Stromal cell of bone marrow (primary cell): ENCODE measurements at places on chromosomes 6 and 20.

DNA sequence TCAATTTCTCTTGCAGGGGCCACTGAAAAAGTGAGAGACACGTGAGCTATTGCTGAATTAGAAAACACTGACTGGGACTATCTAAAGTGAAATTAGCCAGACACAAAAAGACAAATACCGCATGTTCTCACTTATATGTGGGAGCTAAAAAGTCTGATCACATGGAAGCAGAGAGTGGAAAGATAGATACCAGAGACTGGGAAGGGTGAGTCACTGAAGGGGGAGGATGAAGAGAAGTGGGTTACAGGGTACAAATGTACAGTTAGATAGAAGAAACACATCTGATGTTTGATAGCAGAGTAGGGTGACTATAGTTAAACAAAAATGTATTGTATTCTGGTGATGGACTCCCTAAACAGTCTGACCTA, 13.4 kb downstream of the CST3 start:
- no peak for DNase-seq

GRCh38 chr20:43448748-43449535, 8.8 kb upstream of the SRSF6 start:
- no peak for DNase-seq

GRCh38 chr6:7156643-7157278, 49.0 kb downstream of the RREB1 start:
- peak; percentile 70 for DNase-seq

GRCh38 chr20:43658069-43658722, 8.7 kb upstream of the MYBL2 start:
- DNase-seq: no peak

GRCh38 chr6:1068905-1069304, 243.0 kb upstream of the FOXQ1 start:
- no peak for DNase-seq

- no peak for DNase-seq
Observed at GRCh38 chr6:147449405-147450161, 58.9 kb upstream of the SAMD5 start.

DNA sequence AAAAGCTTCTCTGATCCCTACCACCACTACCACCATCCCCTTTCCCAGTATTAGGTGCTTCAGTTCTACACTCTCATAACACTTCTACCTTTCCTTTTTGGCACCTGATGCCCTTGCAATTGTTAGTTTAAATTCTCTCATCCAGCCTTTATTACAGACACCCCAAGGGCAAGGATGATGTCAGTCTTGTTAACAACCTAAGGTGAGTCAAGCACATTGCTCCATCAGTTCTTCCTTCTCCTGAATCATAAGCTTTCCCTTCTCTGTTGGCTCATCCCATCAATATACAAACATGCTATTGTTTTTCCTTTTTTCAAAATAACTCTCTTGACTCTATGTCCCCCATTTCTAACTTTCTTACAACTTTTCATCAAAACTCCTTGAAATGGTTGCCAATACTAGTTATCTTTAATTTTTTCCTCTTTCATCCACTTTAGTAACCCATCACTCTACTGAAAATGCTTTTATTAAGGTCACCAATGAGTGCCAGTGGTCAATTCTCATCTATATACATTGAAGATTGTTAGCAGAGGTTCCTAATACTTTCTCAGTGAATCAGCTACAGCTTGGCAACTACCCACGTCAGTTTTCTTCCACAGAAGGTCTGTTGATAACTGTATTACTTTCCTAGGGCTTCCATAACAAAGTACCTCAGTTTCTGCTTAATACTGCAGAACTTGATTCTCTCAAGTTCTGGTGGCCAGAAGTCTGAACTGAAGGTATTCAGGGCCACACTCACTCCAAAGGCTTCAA, 97.1 kb upstream of the FLRT3 start:
- DNase-seq: no peak

DNA sequence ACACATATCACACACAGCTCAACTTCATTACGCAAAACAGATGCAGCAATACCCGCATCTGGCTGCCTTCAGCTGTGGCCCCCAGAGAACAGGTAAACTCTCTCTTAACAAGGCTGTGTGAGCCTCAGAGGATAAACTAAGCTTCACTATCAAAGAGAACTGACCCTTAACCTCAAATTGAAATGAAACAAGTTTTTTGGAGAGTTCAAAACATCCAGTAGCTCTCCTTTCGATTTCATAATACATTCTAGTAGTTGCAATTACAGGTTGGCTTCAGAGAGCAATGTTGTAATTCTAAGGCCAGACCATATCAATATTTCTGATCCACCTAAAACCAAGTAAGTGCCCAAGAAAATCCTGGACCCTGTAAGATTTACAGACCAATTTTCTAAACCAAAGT, 113.5 kb downstream of the FAXC start:
- DNase-seq: no peak

DNA sequence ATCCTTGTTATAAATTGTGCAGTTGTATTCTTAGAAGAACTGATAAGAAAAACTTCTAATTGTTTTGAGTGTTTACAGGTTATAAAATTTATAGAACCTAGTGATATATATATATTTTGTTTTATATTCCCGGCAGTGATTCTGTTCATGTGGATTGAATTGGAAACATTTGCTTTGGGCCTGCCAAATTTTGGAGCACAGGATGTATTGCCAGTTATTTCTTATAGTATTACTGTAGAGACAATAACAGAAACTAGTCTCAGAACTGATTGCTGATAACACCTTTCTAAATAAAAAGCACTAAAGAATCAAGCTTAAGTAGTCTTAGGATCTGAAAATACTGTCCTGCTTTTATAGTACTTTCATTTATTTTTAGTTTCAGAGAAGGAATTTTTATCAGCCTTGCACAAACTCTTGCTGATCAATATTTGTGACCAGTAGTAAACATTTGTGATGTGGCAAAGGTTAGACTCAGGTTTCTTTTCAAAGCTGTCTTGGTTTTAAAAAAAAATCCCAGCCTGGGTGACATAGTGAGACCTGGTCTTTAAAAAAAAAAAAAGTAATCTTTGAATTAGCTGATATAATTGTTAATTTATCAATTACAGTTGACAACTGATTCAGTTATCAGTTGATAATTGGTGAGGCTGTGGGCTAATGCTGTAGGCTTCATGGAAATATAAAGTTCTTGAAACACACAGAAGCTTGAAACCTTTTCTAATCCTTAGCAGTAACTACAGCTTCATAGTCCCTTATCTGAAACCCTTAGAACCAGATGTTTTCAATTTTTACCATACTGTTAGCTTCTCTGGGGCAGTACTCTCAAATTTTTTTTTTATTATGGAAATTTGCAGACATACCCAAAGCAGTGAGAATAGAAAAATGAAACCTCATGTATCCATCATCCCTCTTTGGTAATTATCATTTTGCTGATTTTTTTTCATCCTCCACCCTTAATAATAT, 42.4 kb downstream of the RNGTT start:
- DNase-seq: no peak

DNA sequence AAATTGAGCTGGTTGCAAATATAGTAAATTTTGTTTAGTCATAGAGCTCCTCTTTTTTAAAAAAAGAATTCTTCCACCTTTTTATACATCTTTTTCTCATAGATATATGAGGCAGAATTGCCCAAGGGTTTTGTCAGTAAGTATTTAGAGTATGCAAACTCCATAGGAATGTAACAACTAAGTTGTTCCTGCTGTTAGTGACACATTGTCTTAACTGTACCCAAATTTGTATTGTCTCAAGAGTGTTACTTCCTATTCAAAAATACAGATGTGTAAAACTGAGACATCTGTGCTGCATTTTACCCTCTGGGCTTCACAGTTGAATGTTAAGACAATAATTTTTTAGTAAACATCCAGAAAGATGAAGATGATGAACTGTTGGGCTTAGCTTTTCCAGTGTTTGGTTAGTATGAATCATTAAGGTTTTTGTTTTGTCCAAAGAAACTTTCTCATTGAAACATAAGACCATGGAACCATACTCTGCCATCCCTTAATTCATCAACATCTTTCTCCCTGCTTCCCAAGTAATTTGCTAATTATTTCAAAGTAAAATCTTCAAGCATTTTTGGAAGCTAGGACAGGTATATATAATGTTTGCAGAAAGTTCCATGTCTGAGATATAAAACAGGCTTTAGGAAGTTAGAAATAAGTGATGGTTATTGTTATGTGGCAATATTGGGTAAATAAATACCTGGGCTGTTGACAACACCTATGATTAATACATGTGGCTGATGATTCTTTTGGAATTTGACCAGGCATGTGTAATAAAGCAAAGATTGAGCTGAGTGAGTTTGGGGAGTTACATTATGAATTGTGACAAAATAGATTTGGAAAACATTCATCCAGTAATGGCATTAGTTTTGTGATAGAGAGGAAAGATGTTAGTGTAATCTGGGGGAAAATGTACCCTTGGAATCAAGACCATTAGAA, 11.2 kb downstream of the OGFRL1 start:
- DNase-seq: no peak

- no peak for DNase-seq
Observed at GRCh38 chr20:47352332-47353238, 3.9 kb downstream of the ZMYND8 start.

DNA sequence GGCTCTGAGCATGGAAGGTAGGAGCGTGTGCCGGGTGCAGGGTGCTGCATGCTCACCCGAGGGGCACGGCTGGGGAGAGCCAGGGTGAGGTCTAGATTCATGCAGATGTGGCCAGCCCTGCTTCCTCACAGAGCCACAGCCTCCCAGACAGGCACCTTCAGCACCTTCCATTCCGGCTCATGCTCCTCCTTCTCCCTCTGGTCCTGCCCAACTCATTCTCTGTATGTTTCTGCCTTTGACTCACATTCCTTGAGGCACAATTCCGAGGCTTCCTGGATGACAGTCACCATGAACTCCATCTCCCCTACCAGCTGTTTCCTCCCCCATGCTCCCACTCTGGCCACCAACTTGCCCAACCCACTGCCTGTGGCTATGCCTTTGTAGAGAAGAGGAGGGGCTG, 35.4 kb downstream of the DACT2 start:
- DNase-seq: no peak

- no peak for DNase-seq
Observed at GRCh38 chr6:69958978-69959377, 92.6 kb downstream of the COL19A1 start.

DNA sequence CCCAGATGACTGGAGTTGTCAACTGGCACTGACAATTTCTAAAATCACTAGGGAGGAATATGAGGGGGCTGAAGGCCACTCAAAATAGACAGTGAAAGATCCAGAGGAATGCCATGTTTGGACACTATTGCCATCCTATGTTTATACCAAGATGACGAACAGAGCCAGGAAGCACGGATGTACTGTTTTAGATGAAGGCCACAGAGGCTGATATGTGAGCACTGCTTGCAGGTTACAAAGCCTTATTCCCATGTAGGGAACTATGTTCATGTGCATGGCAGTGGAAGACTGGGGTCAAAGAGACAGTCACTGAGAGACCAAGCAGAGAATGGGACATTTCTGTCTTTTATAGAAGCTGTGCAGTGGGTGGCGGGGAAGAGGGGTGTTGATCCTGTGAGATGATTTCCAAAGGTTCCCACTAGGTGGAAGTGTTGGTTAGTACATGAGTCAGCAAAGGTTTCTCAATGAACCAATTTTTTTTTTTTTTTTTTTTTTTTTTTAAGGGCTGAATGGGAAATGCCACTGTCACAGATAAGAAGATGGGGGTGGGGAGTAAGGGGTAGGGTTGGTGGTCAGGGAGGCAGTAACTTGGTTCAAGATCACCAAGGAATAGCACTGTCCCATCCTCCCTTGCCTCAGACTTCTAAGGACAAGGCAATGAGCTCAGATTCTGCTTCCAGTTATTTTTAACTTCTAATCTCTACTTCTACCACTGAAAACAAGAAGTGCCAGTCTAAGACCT, 46.7 kb upstream of the MOCS1 start:
- peak; percentile 36 for DNase-seq

GRCh38 chr20:64158346-64159285, 5.6 kb upstream of the MYT1 start:
- no peak for DNase-seq

- no peak for DNase-seq
Observed at GRCh38 chr6:84432619-84433018, 205.2 kb upstream of the CEP162 start.

DNA sequence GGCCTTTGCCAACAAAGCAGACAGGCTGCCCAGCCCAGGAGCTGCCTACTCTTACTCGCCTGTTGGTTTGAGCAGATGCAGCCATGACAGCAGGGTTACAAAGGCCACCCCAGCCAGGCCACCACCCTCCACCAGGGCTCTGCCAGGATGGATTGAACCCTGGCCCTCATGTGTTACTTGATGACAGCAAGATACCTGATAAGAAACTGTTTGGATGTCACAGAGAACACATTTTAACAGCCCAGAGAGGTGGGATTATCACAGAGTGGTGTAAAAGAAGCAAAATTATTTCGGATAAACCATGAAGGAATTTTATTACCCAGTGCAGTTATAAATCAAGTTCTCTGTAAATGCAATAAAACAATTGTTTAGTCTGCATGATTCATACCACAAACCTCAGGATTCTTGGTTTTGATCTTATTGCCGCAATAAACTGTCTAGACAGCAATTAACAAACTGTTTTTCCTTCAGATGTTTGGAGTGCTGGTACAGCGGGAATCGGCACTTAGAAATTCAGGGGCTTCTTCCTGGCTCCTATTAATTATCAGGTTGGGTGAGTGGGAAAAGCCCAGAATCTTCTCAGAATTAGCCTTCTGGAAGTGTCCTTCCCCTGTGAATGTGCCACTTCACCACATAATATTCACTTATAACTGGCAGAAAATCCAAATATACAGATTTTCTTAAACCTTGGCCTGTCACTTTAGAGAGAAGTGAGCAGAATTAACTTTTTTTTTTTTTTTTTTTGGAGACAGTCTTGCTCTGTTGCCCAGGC, 58.0 kb upstream of the SALL4 start:
- peak; percentile 44 for DNase-seq

DNA sequence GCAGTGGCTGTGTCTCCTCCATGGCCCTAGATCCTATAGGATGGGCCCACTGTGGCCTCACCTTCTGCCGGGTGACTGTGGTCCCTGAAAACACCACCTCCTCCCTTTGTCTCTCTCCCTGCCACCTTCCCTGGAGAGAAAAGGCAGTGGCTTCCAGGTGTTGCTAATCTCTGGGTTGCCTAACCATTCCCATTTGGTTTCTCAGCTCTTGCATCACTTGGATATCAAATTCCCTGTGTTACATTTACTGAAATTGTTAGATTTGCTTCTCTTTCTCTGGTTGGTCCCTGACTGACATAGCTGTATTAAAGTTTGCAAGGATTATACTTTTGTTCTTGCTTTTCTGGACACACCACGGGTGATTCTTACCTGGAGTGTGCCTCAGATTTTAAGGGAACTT, 9.3 kb upstream of the ZFP64 start:
- no peak for DNase-seq

DNA sequence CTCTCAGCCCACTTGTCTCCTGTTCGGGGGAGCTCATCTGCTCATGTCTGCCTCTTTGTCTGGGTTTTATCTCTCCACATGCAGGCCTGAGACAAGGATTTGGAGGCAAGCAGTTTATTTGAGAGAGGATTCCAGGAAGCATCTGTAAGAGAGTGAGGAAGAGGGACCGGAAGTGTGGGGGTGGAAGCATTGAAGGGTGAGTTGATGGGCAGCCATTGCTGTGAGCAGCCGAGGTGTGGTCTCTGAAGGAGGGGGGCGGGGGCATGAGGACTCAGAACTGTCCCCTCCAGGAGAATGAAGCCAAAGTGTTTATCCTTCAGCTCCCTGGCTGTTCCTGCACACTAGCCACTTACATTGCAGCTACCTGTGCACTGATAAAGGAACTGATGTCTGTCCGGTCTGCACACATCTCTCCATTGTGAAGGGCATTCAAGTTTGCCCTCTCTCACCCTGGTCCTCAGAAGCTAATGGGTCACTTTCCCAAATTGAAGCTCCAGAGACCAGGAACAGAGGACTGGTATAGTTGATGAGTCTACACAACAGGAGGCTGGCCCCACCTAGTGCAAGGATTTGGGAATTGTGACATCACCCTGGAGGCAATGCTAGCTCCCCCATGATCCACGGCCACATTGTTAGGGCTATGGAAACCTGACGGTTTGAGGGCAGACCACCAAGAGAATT, 100.5 kb upstream of the FOXA2 start:
- no peak for DNase-seq
